ENCODE measurements at places on chromosomes 3 and 15.

DNA sequence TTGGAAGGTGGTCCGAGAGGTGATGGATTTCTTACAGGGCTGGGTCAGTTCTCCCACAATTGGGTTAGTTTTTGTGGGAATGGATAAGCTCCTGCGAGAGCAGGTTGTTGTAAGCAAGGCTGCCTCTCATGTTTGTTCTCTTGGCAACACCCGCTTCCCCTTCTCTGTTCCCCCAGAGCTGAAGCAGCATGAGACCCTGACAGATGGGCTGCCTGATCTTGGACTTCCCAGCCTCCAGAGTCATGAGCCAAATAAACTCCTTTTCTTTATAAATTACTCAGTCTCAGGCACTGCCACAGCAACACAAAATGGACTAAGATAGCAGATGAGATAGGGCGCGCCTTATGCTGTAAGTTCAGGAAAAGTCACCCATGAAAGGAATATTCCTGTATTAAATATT, 38.7 kb downstream of the NIPA2 start:
- no peak for DNase-seq

GRCh38 chr3:72127844-72128243, 342.9 kb upstream of the PROK2 start:
- no peak for DNase-seq

DNA sequence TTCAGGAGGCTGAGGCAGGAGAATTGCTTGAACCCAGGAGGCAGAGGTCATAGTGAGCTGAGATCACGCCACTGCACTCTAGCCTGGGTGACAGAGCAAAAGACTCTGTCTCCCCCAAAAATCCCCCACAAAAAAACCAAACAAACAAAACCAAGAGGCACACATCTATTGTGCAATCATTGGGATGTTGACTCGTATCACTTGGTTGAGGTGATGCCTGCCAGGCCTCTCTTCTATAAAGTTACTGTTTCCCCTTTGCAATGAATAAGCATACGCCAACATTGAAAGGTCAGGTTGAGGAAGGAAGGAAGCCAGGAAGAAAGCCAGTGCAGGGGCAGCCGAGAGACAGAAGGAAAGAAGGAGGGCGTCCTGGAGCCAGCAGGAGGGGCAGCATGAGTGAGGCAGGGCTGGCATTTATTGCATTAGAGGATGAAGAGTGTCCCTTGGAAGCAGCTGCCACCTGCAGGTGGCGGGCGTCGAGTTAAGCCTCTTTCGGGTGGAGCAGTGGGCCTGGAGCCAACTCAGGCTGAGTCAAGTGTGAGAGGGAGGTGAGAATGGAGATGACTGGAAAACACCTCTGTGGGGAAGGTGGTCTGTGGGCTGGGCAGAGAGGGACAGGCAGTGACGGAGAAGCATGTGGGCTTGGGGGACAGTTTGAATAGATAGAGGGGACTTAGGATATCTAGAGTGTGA, 8.3 kb upstream of the CSPG4 start:
- DNase-seq: peak; percentile 13

DNA sequence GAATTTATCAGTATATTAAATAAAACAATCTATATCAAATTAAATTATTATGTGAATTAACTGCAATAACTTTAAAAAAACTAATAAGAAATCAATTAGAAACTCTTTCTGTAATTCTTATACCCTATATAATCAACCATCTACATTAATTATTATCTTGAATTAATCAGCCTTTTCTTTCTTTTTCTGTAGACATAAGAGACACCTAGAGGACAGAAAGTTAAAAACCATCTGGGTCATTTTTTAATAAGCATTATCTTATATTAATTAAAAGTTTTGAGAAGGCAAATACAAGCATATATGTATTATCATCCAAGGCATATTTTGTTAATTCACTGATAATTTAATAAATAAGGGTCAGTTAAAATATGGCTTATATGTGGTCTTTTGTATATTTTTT, 24.2 kb upstream of the SLC25A26 start:
- DNase-seq: no peak

DNA sequence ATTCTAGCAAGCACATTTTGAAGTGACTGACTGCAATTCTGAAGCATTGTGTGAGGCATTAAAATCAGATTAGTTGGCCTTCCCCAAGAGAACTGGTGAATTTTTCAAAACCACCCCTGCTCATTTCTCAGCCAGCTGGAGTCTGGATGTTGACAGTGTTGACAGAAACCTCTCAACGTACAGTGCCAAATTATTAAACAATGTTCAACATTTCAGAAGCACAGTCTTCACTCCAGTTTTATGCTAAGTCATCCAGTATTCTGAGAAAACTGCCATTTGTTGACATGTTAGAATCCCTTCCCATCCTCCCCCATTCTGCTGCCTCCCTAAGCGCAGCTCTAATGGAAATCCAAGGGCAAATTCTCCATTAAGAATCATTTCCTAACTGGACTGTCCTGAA, 369.3 kb upstream of the TRIM42 start:
- no peak for DNase-seq

DNA sequence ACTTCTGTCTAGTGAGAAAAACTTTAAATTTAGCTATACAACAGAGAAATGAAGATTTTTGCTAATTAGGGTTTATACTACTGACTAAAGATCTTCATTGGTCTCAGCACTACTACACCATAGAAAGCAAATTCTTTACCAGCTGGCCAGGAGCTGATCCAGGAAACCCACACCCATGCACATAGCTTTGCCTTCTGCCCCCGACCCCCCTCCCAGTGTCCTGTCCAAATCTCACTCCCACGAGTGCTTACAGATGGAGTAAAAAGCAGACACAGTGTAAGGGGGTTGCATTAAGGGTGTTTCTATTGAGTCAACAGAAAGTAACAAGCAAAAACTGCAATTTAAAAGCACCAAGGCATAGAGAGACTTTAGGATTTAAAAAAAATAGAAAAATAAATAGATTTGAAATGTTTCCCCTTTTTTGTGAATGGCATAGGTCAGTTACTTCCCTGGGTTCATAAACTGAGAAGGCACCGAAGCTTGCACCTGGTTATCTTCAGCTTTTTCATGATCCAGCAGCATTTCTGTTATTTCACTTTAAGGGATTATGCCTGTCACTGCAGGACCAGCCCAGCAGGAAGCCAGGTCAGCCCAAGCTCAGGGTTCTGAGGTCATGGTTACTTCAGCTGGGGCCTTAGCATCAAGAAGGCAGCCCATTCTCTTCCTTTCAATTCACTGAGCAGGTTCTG, 124.3 kb downstream of the CTNNB1 start:
- DNase-seq: no peak

DNA sequence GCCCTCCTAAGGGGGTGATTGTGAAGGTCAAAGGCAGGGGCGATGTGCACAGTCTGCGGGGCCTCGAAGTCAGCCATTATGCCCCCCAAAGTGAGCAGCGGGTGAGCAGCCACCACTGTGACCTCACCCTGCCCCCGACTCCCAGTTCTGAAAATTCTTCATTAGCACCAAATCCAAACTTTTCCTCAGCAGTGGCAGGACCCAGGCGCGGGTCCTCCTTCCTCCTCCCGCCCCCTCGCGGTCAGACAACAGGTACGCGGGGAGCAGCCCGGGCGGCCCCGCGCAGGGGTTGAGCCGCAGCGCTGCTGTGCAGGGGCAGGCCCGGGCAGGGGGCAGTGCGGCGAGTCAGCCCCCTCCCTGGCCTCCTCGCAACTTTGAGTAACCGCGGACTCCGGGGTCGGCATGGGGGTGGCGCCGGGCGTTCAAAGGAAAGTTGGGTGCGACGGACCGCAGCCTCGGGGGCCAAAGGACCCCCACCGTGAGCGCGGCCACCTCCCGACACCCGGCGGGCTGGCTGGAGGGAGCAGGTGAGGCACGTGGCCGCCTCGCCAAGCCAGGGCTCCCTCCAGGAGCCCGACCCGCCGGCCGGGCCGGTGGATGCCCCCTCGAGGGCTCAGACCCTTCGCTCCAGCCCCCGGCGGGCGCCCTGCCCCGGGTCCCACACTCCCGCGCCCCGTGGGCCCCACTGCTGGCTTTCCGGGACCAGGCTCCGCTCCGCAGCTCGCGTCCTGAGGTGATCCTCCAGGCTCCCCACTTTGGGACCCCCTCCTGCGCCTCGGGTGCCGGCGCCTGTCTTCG, 49.4 kb upstream of the CCDC174 start:
- no peak for DNase-seq

GRCh38 chr3:87126321-87126720, 100.8 kb upstream of the CHMP2B start:
- DNase-seq: no peak

DNA sequence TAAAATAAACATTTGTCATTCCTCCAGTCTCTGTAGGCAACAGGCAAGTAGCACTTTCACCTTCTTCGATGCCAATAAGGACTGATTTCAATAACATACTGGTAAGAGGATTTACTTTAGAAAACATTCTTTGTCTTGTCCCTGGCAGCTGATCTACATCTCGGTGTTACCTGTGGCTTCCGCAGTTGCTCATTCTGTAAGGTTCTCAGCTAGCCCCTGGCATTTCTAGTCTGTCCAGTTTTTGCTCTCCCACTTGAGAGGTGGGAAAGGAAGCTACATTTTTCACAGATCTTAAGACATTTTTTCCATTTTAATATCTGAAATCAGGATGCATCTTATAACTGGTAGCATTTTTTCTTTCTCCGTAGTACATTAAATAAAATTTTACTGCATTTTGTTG, 19.7 kb upstream of the MAP6D1 start:
- DNase-seq: no peak

DNA sequence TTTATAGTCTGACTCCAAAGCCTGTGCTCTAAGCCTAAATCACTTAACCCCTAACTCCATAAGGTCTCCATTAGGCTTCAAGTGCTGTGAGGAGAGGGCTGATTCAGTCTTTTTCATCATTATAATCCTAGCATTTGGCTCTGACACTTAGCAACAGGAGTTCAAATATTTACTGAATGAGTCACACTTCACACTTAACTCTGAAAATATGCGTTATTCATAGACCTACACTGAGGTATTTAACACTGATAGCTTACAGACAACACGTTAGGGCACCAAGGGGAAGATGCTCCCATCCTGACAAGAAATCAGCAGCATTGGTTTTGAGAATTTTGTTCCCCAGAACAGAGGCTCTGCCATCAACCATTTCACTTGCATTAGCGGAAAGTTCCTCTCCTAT, 53.5 kb downstream of the MSL2 start:
- no peak for DNase-seq

DNA sequence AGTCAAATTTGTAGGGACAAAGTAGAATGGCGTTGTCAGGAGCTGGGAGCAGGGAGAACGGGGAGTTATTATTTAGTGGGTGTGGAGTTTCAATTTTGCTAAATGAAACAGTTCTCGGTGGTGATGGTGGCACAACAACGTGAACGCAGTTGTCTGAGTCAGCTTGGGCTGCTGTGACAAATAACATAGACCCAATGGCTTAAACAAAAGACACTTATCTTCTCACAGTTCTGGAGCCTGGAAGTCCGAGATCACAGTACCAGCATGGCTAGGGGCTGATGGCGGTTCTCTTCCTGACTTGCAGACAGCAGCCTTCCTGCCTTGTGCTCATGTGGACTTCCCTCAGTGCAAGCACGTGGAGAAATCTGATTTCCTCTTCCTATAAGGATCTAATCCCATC, 90.2 kb downstream of the CHSY1 start:
- DNase-seq: no peak

GRCh38 chr3:117628823-117629291, 919.3 kb downstream of the TUSC7 start:
- no peak for DNase-seq

DNA sequence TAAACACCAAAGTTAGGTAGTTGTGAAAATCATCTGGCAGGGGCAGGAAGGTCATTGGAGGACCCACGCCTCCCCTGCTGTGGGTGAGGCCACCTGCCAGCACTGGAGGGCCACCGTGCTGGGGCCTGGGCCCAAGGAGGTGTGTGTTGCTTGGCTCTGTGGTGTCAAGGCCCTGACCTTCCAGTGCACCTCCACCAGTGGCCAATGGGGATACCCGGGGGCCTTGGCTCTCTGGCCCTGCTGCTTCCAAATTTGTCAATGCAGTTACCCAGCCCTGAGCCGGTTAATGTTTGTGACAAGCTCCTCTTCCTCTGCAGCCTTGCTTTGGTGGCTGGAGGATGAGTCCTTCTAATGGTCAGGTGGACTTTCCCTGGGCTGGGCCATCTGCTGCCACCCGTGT, 150.2 kb downstream of the KLF13 start:
- DNase-seq: no peak
